ENCODE measurements at places on chromosomes 12 and 14. TPM values are rescaled to one million over a fixed set of nuclear protein-coding genes. Genes with fewer than 3 reads are reported as not detected.

ASCL1 gene
- total RNA-seq = not detected

C12orf60 gene
- total RNA-seq = 1.8 TPM

RAB35 gene
- 15.2 TPM for total RNA-seq

CCDC197 gene
- total RNA-seq = not detected

GPR132 gene
- not detected for total RNA-seq

GDF3 gene
- not detected for total RNA-seq

WNT1 gene
- not detected for total RNA-seq

MBD6 gene
- total RNA-seq = 9.9 TPM

ACACB gene
- 15.3 TPM for total RNA-seq

BIN2 gene
- total RNA-seq = not detected

ARG2 gene
- total RNA-seq = 5.9 TPM

GMFB gene
- total RNA-seq = 40.9 TPM

BDKRB2 gene
- 6.7 TPM for total RNA-seq

OR9K2 gene
- total RNA-seq = not detected

TMEM117 gene
- 10.1 TPM for total RNA-seq

RAD51AP1 gene
- 1.7 TPM for total RNA-seq

PRIMA1 gene
- not detected for total RNA-seq

NFE2 gene
- not detected for total RNA-seq

AKAP5 gene
- total RNA-seq = 0.31 TPM

CATSPERB gene
- not detected for total RNA-seq

GAS2L3 gene
- total RNA-seq = 3.3 TPM

AQP2 gene
- total RNA-seq = 0.31 TPM

SEC23A gene
- total RNA-seq = 139 TPM

CELA1 gene
- not detected for total RNA-seq

HCAR1 gene
- total RNA-seq = 1.6 TPM

OVCH1 gene
- total RNA-seq = 0.20 TPM

CD163 gene
- not detected for total RNA-seq

KRT86 gene
- not detected for total RNA-seq

SERPINA5 gene
- 0.44 TPM for total RNA-seq

KRT2 gene
- not detected for total RNA-seq

GPR135 gene
- 2.2 TPM for total RNA-seq
